HuH-7 (cell line): ENCODE measurements at places on chromosomes 12 and 14.

DNA sequence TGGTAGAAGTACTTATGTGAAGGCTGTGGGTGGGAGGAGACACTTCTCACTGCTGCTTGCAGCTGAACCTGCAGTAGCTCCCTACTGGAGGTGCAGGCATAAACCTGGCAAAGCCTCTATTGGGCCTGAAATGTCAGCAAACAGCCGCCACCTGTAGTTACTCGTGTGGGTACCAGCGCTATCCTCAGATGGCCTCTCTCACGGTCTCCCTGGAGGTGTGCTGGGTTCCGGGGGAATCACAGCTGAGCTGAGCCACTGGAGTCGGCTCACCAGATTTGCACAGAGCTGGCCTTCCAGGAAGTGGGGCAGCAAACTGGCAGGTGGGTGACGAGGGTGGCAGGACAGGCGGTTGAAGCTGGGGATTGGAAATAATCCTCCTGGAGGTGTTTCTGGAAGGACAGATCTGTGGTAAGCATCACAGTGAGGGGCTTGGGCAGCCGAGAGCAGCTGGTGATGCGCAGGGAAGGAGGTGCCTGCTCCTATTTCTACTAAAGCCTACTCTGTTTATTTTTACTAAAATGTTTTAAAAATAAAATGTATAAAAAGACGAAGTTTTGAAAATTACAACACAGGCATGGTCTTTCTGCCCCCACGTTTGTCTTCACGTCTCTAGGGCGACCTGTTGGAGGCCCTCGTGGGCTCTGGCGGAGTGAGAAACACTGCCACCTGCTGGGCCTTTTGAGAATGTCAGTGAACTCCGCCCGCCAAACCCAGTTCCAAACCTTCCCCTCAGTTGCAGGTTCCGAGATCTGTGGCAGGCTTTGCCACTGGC lies 67.8 kb upstream of the PLEKHG3 start:
- DNase-seq = peak; percentile 53

GRCh38 chr14:32075672-32076277 lies 1.3 kb upstream of the ARHGAP5 start:
- peak; percentile 89 for DNase-seq

DNA sequence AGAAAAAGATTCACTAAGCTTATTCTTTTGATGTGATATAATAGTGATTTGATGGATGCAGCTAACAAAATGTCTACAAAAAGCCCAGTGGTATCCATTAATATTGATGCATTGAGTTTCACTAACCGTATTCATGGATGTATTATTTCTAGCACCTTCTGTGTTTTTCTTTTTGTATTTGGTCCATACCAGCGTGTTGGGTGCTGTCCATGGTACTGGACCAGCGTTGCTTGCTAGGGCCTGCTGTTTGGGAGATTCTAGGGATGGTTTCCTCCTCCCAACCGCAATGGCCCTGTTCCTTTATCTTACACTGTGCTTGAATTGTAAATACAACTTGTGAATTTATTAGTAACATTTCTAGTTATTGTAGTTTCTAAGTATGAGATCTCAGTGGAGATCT lies 31.7 kb downstream of the ANO4 start:
- DNase-seq = peak; percentile 4

- no peak for DNase-seq
Measured at GRCh38 chr14:83342590-83342989, 1808.9 kb upstream of the SEL1L start.

- DNase-seq = peak; percentile 68
Measured at GRCh38 chr12:89353823-89354611, 1.7 kb upstream of the DUSP6 start.

DNA sequence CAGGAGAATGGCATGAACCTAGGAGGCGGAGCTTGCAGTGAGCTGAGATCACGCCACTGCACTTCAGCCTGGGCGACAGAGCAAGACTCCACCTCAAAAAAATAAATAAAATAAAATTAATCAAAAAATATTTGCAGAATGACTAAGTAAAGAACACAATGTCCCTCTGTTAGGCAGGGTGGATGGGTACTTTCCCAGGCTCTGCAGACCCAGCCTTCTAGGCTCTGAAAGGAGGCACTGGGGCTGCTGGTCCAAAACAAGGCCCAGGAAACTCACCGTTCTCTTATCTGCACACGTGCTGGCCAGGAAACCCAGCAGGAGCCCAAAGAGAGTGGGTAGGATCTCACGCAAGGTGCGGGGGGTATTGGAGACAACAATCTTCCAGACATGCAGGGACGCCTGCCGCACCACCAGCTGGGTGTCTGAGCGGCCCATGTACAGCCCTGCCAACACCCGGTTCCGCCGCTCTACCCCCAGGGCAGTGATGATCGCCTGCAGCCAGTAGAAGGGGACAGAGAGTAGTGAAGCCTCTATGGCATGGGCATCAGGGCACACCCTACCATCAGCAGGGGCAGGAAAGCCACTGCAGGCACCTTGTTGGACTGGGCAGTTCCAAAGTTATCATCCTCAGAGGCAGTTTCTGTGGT lies 25.8 kb upstream of the RAB35 start:
- no peak for DNase-seq

DNA sequence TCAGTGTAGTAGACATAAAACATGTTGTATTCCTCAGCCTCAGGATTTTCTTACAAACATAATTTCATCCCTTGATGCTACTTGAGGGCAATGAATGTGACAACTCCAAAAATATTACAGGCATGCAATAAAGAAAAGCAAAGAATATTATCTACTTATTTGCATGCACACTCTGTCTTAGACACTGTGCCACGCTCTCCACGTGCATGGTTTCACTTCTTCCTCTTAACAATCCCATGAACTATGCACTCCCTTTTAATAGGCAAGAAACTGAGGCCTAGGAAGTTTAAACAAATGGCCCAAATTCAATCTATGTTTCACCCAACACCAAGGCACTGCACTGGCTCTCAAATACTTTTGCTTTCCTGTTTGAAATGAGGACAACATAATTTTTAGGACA lies 1.8 kb upstream of the PAH start:
- DNase-seq = no peak
